ENCODE measurements at places on chromosomes 5 and 9.

DNA sequence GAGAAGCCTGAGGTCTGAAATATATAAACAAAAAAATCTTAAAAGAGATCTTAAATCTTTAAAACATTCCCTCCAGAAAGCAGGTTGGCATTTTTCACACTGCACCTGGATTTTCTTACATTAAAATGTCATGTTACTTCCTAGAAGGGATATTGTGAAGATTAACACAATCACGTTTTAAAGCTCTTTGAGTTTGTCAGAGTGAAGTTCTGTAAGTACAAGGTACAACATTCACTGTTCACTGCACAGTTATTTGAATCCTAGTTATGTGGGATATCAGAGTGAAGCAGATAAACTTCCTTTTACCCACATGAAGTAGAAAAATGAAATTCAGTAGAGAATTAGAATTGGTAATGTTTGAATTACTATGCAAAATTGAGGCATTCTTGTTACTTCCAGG, 353.6 kb upstream of the RGMB start:
- no peak for ATAC-seq

GRCh38 chr5:157356576-157356975, 90.7 kb downstream of the CYFIP2 start:
- no peak for ATAC-seq

GRCh38 chr9:85137696-85138095, 468.2 kb downstream of the NTRK2 start:
- ATAC-seq = peak; percentile 90

DNA sequence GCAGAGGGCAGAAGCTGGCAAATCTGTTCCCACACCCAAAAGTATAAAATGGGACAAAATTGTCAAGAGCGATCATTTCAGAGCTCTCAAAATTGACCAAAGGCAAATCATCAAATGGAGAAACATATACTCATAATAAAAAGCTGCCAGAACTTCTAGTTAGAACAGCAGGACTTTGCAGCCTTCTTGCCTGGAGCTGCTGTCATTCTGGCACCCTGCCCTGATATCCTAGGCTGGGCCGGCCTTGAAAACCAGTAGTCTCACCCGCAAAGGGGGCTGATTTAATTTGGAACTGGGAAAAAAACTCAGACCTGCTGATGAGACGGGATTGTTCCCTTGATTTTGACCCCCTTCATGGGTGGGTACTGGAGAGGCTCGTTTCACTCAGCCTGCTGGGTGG, 18.5 kb downstream of the OR2V1 start:
- ATAC-seq = no peak

DNA sequence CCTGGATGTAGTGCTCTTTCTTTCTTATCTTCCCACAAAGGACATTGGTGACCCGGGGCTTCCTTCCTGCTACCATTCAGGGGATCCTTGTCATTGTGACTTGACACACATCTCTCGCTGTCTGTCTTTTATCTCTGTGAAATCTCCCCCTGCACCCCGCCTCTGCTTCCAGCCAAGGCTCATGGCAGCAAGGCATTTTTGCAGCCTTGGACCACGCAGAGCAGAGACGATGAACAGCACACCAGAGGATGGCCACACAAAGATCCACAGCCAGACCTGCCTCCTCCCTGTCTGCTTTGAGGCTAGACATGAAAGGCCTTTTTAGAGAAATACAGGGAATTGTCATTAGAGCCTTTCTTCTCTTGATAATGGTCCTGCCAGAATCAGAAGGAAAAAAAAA, 549.1 kb downstream of the CDK5RAP2 start:
- no peak for ATAC-seq

GRCh38 chr5:172607213-172607793, 33.8 kb upstream of the NEURL1B start:
- no peak for ATAC-seq

DNA sequence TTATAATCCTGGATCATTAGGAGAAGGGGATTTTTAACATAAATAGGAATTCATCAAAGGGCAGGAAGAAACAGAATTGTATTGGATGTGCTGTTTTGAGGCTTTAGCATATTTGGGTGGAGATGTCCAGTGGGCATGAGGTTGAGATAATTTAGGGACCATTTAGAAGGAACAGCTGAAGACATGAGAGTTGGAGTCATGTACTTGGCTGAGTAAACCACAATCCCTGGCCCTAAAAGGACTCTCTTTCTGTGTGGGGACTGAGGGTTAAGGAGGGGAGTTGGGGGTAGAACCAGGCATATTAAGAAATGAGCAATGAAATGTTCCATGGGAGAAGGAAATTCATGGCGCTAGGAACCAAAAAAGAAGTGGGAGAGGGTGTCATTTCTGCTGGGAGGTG, 61.5 kb downstream of the DCP2 start:
- no peak for ATAC-seq

DNA sequence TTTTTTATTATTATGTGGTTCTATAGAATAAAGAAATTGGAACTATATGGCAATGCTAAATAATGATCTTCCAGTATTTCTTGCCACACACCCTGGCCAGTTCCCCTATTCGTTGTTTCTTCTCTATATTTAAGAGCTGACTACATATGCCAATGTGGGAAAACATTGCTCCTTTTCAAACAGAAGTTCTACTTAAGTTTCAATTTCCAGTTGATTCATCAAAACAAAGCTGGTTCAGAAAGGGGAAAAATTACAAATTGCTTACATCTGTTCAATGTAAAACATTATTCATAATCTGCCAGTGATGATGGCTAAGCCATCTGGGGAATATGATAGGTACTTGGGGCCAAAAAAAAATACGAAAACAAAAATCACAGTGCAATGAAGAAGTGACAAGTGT, 76.9 kb downstream of the ST8SIA4 start:
- no peak for ATAC-seq

- ATAC-seq = no peak
Measured at GRCh38 chr5:109561447-109561846, 128.3 kb upstream of the MAN2A1 start.

GRCh38 chr5:116930616-116931015, 356.0 kb upstream of the SEMA6A start:
- no peak for ATAC-seq

DNA sequence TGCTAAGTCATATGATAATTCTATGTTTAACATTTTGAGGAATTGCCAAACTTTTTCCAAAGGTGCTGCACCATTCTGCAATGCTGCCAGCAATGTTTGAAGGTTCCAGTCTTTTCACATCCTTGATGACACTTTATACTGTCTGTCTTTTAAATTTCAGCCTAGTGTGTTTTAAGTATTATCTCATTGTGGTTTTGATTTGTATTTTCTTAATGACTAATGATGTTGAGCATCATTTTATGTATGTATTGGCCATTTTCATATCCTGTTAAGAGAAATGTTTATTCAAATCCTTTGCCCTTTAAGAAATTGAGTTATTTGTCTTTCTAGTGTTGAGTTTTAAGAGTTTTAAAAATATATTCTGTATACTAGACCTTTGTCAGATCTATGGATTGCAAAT, 5.0 kb upstream of the TEX48 start:
- no peak for ATAC-seq

- no peak for ATAC-seq
Measured at GRCh38 chr5:118506217-118506852, 482.0 kb downstream of the DTWD2 start.

DNA sequence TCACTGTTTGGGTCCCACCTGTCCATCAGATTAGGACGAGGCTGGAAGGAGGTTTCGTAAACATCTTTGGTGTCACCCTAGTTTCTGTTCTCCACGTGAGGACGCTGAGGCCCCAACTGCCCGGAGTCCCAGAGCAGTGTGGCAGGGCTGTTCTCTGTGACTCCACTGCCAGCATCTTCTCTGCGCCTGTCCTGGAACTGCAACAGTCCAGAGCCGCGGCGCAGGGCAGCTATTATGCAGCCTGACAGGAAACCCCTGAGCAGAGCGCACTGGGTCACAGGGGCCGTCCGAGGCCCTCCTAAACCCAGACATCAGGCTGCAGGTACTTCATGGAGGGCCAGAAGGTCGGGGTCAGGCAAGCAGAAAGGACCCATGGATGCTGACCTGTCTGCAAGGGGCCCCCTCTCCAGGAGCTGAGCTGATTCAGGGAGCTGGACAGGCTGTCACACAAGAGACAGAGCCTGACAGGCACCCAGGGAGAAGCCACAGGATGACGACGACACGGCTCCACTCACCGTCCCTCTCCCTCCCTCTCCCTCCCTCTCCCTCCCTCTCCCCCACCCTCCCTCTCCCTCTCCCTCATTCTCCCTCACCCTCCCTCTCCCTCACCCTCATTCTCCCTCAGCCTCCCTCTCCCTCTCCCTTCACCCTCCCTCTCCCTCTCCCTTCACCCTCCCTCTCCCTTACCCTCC, 31.7 kb downstream of the DBH start:
- ATAC-seq = no peak

DNA sequence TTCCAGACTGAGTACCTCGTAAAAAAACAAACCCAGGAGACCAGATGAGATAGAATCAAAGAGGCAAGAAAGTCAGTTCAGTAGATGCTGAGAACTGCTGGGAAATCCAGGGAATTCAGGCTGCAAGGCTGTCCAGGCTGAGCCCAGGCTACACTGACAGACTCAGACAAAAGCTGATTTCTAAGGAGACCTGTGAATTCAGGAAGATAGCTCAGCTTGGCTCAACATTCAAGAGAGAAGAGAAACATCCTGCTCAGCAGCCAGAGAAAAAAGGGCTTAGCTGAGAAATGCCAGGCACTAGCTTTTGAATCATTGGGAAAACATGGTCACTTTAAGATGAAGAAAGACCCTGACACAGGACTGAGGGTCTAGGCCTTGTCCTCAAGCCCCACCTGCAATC, 118.2 kb upstream of the SLC44A1 start:
- no peak for ATAC-seq

GRCh38 chr9:121059998-121060636, 10.0 kb upstream of the C5 start:
- peak; percentile 62 for ATAC-seq

GRCh38 chr5:91272858-91273257, 110.3 kb downstream of the ARRDC3 start:
- ATAC-seq = no peak

DNA sequence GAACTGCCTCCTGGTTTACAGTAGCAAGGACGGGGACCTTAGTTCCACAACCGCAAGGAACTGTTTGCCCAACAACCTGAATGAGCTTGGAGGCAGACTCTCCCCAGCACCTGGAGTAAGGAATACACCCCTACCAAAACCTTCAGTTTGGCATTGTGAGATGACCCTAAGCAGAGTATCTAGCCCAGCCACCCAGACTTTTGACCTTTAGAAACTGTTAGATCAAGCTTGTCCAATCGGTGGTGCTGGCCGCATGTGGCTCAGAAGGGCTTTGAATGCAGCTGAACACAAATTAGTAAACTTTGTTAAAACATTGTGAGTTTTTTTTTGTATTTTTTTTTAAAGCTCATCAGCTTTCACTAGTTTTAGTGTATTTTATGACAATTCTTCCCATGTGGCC, 86.9 kb upstream of the C9orf72 start:
- ATAC-seq = no peak

DNA sequence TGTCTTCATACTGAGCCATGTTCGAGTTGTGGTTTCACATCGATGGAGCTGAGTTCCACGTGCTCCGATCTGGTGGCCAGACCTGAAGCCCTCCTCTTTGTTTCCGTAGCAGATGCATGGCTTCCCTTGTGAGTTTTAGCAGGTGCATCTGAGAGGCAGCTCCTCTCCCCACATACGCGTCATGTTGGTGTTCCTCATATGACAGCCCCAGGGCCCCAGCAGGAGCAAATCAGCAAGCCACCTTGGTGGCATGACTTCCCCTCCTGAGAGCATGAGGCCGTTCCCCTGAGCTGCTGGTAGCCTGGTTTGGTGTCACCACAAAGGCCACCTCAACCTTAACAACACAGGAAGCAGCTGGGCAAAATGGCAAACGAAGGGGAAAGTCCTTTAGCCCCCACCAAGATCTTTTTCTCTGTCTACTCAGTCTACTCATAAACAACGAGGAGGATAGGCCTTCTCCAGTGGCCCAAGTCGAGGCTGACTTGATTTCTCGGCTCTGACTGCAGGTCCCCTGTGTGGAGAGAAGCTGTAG, 5.9 kb downstream of the CYFIP2 start:
- ATAC-seq = peak; percentile 85

DNA sequence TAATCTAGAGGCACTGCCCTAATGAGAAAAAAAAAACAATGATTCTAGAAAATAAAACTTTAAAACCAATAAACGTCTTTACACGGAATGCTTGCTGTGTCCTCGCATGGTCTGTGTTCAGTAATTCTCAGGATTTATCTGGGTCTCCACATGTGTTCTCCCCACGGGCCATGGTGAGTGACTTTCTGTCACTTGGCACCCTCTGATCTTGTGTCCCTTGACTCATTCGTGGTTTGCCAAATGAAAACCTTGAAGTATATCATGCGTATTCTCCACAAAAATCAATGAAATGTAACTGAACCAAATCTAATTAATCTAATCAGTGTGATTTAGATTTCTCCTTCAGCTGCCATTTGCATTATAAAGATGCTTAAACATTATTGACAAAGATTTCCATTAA, 48.0 kb downstream of the UBE2QL1 start:
- no peak for ATAC-seq

- ATAC-seq = no peak
Measured at GRCh38 chr9:18007621-18008020, 428.8 kb downstream of the SH3GL2 start.

DNA sequence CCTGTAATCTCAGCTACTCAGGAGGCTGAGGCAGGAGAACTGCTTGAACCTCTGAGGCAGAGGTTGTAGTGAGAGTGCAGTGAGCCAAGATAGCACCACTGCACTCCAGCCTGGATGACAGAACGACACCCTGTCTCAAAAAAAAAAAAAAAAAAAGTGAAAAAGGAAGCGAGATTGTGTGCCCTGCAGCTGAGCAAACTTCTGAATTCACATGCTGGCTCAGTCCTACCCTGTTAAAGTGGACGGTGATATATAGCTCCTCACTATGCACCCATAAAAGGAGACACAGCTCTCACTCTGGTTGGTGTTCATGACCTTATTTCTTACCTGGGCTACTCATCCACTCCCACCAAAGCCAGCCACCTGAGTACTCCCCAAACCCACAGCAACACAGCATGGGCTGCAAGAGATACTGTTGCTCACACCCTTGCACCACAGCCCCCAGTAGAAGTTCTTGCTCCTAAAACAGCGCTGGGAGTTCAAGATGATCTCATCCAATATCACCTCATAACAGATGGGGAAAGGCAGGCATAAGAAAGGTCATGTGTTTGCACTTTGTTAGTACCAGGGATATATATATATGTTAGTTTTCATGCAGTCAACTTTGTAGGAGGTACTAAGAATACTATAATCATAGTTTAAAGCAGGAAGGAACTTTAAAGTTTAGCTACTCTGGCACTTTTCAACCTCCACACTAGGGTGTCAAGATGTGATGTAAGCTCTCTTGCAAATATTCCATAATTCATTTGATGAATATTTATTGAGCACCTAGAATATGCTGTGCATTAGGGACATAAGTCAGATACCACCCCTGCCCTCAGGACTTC, 4.0 kb downstream of the TTLL11 start:
- no peak for ATAC-seq

GRCh38 chr9:34185778-34186551, 7.1 kb downstream of the UBAP1 start:
- peak; percentile 96 for ATAC-seq

Data from esophagus mucosa (tissue), 1 donor.